ENCODE measurements at places on chromosomes 16 and 17.

DNA sequence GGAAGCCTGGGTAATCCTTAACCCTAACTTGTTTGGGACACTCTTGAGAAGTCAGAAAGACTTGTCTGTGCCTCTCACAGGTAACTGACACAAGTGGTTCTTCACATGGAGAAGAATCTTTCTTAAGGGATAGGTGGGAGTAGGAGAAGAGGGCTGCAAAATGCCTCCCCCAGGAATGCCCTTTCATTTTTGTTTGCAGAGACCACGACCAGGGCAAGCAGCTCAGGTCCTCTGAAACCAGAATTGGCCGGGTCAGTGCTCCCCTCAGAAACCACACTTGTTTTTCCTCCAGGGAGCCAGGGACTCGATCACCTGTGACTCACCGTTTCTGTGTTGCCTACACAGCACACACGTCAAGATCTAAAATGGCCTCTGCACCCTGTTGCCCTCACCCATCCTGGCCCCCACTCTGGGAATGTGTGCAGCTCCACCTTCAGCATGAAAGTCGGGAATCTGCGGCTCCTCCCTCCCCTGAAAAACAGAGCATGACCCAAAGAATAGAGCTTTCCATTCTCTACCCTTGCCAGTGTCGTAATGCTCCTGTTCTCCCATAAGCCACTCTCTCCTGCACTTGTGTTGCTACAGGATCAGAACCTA, 36.1 kb downstream of the HNF1B start:
- DNase-seq = no peak

GRCh38 chr16:64251742-64252141, 870.1 kb downstream of the CDH11 start:
- DNase-seq = no peak

- DNase-seq = no peak
These were observed 484.6 kb downstream of the KIF2B start for GRCh38 chr17:54307351-54307750.

DNA sequence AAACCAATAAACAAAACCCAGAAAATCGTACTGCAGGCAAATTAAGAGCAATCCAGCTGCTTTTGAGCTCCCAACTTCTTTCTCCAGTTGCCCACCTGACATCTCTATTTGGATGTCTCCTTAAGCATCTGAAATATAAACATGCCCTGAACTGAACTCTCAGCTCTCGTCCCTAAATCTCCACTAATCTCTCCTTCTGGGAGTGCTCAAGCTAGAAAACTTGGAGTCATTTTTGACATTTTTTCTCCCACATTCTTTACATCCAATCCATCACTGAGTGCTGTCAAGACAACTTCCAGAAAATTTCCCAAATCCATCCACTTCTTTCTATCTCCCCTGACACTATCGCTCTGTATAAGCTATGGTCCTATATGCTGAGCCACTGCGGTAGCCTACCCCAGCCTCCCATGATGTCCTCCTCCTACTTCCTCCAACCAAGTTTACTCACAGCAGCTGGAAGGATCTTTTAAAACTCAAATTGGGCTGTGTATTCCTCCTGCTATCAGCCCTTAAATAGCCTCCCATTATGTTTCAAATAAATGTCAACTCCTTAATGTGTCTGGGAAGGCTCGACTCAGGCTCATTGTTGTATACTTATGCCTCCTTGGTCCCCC, 53.1 kb downstream of the HS3ST3B1 start:
- no peak for DNase-seq

GRCh38 chr17:70336411-70336810, 167.1 kb downstream of the KCNJ2 start:
- DNase-seq = no peak

DNA sequence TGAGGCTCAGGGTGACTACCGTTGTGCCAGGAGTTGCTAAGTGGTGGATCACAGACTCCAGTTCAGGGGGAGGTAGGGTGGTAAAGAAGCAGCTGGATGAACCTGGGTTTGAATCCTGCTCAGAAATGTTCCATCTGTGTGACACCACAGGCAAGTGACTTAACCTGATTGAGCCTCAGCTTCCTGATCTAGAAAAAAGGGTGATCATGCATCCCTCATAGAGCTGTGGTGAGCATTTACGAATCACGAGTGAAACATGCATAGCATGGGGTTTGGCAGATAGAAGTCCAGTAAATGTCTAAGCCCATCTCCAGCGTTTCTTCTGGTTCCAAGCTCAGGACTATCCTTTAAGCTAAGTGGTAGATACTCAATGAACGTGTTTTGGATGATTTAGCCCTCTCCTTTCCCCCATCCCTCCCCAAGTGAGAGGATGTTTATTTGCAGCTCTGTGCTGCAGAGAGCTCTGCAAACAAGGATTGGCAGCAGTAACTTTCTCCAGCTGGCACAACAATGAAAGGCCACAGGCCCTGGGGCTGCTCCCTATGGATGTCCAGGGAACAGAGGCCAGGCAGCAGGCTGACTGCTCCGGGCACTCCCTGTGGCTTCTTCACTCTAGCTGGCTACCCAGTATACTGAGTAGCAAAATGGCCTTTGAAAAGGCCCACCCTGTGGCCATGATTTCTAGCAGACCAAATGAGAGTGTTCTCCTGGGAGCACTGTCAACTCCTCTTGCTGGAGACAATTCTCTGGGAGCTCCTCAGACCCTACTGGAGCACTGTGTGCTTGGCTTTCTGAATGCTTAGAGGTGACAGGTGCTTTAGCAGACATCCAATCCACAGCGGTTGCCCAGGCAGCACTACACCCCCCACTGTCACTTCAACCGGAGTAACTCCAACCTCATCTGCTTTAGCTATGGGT, 21.3 kb downstream of the CA4 start:
- DNase-seq = no peak

- peak; percentile 45 for DNase-seq
These were observed 12.5 kb downstream of the SAMD14 start for GRCh38 chr17:50117202-50118051.

- DNase-seq = no peak
These were observed 758.4 kb downstream of the CDH8 start for GRCh38 chr16:61277849-61278248.

DNA sequence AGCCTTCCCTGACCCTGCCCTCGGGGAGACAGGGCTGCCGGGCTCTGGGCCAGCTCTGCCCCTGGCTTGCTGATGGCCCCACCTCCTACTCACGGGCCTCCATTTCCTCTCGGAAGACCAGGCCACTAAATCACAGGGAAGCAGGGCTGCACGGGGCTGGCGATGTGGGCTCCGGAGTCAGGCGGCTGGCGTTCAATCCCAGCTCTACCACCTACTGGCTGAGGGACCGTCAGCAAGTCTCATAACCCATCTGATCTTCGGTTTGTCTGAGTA, 113.4 kb downstream of the AMFR start:
- DNase-seq = no peak

DNA sequence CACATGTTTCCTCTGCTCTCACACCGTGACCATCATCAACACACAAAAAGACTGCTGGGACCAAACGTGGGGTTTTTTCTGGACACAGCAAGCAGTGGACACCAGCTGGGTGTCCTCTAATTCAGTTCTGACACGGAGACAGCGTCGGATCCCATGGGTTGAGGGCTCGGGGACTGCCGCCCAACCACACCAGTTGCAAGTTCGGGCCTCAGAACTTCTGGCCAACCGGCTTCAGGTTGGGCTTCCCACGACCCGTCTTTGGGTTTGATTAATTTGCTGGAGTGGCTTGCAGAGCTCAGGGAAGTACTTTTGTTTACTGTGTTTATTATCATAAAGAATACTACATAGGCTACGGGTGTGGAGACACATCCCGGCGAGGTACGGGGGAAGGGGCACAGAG, 97.8 kb downstream of the BANP start:
- DNase-seq = no peak

GRCh38 chr17:66980896-66981295, 16.4 kb downstream of the CACNG4 start:
- no peak for DNase-seq

GRCh38 chr17:48148854-48149786, 41.6 kb downstream of the SNX11 start:
- no peak for DNase-seq

GRCh38 chr17:8386841-8387240, 3.8 kb upstream of the RPL26 start:
- no peak for DNase-seq

DNA sequence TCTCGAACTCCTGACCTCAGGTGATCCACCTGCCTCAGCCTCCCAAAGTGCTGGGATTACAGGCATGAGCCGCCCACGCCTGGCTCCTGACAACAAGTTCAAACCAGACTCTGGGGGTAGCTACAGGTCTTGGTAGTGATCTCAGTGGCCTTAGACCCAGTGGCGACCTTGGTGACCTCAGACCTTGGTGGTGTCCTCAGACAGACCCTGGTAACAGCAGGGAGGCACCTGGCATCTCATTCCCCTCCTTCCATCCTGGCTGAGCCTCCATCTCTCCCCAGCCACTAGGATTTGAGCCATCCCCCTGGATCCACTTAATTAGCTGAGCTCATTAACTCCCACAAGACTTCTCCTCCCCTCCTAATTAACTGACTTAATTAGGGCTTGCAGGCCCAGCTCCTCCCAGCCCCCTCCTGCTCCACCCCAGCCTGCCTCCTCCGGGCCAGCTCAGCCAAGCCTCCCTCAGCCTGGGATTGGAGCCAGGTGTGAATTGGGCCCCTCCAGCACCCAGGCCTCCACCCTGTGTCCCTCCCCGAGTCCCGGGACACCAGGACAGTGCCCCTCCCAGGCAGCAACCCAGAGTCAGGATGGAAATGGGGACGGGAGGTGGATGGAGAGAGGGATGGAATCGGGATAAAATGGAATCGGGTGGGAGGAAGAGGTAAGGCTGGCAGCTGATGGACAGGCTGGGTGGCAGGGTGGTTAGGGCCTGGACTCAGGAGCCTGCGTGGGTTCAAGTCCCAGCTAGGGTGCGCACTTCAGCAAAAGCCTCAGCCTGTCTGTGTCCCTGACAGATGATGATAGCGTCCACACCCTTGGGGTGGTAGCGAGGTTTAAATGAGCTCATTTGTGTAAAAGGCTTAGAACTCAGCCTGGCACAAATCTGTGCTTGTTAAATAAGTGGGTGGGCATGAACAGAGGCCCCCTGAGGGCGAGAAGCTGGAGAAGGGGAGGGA, 11.2 kb upstream of the SBK1 start:
- no peak for DNase-seq

DNA sequence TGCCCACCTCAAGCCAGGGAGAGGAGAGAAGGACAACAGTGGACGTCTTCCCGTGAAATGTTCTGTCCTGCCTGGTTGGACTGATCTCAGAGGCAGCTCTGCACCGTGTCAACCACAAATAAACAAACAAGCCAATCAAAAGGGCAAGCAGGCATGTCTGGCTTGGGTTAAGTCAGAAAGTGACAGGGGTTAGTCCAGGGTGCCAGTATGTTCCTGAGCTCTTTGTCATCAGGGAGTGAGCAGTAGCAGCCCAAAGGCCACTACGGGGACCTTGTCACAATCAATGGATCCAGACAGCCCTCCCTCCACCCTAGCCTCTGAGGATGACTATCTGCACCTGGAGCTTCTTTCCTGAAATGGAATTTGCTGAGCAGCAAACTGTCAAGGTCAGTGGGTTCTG, 35.0 kb downstream of the CNGB1 start:
- DNase-seq = no peak

DNA sequence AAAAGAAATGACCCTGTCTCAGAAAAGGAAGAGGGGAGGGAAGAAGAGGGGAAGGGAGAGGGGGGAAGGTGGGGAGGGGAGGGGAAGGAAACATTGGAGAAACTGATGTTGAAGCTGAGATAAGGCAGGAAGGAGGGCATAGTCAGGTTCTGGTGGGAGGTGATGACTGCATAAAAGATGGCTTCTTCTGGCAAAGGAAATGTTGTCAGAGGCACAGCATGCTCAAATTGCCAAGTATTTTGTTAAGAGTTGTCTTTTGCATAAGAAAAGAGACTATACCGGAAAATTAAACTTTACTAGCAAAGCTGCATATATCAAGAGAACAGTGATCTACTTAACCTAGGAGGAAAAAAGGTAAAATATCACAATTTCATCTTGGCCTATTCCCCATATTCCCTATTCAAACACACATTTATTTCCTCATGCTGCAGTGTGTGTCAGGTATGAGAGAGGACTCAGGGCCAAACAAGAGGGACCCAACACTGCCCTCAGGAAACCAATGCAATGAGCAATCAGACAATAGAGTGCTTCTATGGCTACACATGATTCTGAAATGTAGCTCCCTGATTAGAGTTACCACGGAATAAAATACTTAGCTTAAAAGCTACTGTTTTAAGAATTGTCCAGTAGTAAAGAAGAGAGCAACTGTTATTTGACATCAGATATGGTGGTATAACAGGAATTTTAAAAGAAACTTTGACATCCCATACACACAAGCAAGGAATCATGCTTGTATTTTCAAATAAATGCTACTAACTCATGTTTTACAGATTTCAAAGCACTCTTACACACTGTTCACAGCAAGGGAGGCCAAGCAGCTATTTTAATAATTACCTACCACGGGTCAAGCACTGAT, 80.9 kb downstream of the PARN start:
- no peak for DNase-seq

DNA sequence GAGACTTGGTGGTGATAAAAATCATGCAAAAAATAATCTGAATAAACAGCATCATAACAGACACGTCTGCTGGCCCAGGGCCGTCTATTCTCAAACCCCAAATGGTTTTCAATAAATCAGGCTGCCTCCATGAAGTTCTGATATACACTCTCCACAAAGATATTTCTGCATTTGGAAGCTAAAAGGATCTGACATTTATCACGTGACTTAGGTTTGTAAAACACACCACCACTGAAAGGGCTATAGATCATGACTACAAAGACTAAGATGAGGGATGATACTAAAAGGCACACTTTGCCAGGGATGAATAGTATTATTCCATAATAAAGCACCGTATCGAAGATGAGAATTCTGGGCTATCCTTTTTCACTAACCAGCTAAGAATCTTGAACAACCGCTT, 67.6 kb upstream of the ADAMTS18 start:
- DNase-seq = no peak

- DNase-seq = no peak
These were observed 149.7 kb downstream of the CCT6B start for GRCh38 chr17:34811561-34811960.

DNA sequence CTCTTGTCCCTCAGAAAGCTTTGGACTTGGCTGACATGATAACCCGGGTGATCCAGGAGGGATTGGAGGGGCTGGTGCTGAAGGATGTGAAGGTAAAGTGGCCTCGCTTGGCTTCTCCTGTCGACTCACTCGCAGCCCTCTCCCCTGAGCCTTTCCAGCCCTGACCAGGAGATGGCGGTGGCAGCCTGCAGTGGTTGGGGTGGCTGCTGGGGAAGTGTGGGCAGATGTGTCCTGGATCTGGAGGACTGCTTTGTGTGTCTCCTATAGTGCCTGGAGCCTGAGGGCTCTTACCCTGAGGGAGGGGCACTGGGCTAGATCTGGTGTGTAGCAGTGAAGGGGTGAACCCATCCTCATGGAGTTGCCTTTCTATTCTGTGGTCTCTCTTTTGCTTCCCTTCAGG, 17.9 kb downstream of the LIG3 start:
- peak; percentile 51 for DNase-seq

DNA sequence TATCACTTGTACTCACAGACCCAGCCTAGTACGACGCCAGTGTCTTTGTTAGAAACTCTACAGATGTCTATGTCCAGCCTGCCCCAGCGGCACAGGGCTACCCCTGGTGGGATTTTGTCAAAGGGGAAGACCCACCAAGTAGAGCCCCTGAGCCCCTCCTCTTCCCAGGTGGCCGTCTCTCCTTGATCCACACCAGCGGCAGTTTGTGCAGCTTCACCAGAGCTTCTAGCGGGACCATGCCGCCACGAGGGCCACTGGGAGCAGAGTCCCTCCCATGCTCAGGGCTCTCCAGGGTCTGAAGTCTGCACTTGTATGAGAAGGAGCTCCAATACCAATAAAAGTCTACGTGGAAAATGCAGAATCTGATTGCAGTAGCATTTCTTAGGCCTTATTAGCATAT, 157.1 kb downstream of the RPTOR start:
- DNase-seq = no peak

GRCh38 chr17:37714897-37715296, 30.0 kb downstream of the HNF1B start:
- DNase-seq = no peak

All from bone marrow (tissue), 2 donors.